GM19239 (cell line): ENCODE measurements at places on chromosomes 7 and 10.
A peak's percentile ranks its signal among the peaks of the same experiment; 100 is the strongest.

DNA sequence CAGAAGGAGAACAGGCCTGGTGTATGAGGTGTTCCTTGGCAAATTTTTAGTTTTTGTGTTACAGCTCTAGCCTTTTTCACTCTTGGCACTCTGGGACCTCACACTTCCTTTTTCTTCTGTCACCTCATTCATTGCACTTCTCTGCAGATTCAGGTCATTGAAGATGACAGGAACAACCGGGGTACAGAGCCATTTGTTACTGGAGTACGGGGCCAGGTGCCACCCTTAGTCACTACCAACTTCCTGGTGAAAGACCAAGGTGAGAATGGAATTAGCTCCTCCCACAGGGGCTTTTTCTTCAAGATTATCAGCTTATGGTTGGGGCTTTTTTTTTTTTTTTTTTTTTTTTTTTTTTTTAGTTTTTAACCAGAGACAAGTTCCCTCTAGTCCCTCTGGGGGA, 18.5 kb upstream of the CHCHD1 start:
- DNase-seq: no peak

GRCh38 chr10:82392533-82392932, 517.5 kb downstream of the NRG3 start:
- DNase-seq: no peak

DNA sequence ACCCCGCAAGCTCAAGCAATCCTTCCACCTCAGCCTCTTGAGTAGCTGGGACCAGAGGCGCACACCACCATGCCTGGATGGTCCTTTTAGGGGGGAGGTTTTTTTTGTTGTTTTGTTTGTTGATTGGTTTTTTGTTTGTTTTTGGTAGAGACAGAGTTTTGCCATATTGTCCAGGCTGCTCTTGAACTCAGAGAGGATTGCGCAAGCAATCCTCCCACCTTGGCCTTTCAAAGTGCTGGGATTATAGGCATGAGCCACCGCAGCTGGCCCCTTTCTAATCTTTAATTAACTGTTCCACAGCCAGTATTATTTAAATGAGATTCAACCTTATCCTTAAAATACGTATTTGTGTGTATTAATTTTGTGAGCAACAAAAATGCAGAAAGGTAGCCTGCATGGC, 65.8 kb downstream of the SLC13A1 start:
- DNase-seq: no peak

DNA sequence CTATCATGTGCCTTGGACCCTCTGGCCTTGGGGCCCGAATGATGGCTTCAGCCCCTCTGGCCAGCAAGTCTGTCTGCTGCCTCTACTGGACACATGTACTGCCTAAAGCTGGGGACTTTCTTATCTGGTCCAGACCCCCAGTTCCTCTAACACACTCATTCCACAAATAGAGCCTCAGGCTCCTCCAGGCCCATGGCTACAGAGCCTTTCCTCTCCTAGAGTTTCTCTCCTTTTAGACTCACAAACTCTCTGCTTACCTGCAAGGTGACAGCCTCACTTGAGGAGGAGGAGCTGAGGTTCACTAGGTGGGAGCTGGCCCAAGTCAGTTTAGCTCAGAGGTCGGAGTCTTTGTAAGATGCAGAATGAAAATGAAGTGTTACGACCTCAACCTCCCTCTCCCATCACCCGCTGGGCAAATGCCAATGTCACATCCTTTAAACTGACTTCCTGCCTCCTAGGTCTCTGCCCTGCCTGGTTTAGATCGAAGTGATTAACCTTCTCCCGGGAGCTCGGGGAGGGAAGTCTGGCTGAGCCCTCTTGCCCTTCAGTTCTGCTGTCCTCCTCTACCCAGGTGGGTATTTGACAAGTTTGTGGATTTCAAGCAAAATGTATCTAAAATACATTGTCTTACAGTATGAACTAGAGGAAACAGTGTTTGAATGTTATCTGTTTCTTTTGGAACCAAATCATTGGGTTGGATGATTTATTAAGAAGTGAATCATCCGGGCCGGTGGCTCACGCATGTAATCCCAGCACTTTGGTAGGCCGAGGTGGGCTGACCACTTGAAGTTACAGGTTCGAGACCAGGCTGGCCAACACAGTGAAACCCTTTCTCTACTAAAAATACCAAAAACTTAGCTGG, 71.9 kb upstream of the TNS3 start:
- no peak for DNase-seq

- DNase-seq: no peak
These were observed 37.1 kb downstream of the PDLIM1 start for GRCh38 chr10:95253686-95254085.

DNA sequence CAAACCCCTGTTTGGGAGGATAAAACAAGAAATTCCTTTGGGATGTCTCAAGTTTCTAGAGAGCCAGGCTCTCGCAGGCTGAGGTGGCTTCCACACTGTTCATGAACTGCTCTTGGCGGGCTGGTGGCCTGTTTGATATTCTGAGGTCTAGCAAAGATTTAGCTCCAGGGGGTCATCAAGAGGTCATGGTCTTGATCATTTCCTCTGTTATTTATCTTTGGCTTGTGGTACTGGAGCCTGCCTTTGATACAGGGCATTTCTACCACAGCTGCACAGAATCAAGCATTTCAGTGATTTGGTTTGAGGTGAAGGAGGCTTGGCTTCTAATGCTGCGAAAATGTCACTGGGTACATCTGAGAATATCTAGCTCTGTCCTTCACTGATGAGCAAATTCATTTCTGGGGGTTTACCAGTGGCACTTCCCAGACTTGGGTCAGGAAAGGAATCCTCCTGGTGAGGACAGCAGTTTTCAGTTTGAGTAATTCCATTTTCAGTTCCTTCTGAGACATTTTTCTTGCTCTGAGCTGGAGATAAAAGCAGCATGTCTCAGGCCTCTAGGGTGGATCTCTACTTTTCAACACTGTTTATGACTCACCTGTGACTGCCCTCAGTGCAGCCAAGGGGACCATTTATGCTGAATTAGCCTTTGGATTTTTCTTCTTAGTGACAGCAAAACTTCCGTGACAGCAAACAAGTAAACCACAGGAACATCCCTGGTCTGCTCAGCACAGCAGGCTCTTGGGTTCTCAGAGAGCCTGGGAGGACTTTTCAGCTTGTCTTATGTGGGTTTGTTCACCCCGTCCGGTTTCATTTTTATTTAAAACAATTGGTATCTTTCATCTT, 312.0 kb downstream of the RNLS start:
- DNase-seq: peak; percentile 33

DNA sequence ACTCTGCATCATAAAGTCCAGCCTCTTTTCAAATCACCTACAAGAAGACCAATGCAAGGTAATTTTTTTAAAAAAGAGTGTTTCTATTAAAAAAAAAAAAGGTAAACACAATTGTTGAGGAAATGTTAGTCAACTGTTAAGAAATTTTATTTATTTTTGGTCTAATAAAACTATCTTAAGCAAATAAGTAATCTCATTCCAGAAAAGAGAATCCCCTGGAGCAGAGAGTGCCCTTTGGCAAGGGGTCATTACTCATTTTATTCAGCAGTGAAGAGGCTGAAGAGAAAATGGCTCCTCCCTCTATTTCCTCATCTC, 63.4 kb upstream of the GSDME start:
- DNase-seq: no peak

DNA sequence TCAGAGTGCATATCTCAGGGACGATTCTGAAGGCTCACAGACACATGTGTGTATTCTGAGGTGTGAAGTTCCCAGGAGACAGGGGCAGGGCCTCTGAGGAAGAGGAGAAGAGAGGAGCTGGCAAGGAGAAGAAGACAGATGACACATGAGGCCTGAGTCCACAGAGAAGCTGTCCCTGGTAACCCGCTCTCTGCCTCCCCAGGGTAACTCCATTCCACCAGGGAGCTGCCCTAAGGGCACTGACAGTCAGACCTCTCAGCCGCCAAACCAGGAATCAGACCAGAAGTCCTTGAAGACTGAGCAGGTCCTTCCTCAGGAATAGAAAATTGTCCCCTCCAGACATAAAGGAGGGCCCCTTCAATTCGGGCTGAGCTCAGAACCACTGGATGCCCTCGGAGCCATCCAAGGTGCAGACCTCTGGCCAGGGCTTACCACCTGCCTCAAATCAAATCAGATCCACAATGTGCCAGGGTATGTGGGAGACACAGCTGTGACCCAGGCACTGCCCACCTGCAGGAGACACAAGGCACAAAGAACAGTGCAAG, 57.4 kb downstream of the TLL2 start:
- DNase-seq: no peak

- no peak for DNase-seq
These were observed 290.5 kb upstream of the LRGUK start for GRCh38 chr7:133836666-133837065.

DNA sequence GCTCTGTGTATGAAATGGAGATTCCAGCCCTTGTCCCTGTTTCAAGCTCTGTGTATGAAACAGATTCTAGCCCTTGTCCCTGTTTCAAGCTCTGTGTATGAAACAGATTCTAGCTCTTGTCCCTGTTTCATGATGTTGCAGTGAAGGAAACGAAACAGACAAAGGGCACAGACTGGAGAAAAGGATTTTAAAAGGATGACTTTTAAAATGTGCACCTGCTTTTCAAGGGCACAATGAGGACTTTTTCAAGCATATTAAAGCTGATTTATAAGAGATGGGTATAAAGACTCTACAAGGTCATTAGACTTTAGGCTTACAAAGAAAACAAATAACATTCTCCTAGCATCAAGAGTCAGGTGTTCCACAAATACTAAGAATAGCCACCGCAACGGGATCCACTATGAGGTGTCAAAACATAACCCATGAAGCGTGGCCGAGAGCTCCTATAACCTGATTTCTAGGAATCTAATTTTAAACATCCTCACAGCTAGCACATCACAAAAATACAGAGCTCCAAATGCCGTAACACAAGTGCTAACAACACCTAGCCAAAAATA, 29.0 kb downstream of the DIP2C start:
- DNase-seq: no peak

DNA sequence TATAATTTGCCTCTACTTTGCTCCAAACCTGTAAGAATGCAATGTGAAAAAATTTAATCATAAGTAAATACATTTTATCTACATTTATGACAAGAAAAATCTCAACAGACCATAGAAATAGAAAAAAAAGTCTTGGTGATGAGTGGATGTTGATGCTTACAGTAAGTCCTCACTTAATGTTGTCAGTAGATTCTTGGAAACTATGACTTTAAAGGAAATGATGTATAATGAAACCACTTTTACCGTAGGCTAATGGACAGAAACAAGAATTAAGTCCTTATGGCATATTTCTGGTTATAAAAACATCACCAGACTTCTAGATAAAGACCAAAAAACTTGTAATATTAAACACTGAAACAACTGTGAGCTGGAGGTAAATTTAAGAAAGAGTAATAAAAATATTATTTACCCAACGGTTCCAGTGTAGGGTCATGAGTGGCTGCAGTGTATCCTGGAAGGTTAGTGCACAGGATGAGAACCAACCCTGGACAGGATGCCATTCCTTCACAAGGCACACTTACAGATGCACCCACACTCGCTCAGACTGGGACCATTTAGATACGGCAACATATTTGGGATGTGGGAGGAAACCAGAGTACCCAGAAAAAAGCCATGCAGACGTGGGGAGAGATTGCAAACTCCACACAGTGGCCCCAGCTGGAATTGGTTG, 76.3 kb downstream of the GLCCI1 start:
- DNase-seq: no peak

GRCh38 chr7:20304366-20304765, 26.3 kb upstream of the ITGB8 start:
- DNase-seq: no peak

DNA sequence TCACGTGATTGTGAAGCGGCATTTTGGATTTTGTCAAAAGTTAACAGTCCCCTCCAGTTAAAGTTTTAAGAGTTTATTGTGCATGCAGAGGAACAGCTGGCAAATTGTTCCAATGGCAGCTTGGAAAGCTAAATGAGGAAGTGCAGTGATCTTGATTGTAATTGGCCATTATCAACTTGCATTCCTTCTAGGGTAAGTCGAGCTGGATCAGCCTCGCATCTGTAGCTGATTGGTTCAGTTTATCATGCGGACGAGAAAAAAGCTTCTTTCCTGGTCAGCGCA, 566 bp downstream of the ZNF789 start:
- DNase-seq: peak; percentile 44

GRCh38 chr7:117489911-117490310, 10.1 kb downstream of the CFTR start:
- DNase-seq: no peak

DNA sequence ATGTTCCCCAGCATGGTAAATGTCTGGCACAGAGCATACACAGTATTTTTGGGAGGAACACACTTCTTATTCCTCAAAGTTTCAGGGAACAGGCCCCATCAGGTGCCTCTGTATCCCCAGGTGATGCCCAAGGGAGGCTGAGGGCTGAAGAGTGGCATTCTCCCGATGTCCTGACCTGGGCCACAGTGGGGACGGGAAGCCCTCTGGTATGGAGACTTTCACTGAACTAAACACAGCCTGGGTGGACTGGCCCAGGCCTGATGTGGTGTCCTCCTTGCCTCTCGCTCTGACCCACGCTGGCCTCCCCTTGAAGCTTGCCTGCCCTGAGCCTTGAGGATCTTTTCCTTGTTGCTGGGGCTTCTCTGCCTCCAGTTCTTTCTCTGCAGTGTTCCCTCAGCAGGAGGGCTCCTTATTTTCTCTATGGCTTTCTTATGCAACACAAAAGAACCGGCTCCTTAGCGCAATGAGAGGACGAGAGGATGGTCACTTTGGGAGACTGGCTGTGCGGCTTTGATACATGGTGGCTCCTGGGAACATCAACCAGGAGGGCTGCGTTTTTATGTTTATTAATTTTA, 157.5 kb upstream of the TNS3 start:
- no peak for DNase-seq

DNA sequence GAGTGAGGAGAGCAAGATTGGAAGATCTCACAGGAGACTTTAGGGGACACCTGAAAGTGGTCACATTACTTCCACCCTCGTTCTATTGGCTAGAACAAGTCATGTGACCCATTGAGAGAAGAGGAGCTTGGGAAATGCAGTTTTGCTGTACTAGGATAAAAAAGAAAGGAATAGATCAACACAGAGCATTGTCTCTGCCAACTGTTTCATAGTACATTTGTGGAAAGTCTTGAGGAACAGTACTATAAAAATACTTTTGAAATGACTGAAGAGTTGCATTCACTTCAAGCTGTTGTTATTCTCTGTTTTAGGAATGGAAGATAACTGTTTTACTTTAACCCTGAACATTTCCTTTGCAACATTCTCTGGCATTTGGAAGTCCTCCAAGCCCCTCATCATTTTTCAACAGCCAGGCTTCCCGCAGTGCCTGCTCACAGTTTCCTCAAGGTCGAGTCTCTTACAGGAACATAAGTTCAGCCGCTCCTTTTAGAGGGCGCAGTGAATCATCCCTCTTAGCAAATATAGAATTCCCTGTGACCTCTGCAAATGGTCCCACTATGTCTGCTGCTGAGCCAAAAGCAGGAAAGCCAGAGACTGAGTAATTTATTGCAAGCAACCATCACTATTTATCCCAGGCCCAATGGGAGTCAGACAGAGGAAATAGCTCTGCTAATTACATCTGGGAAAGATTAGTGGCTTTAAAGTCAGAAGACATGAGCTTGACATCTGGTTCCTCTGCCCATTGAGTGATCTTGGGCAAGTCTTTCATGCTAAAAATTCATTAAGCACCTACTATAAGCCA, 40.7 kb downstream of the MRPL32 start:
- DNase-seq: no peak
